ENCODE measurements at places on chromosomes 2 and 18. TPM values are rescaled to one million over a fixed set of nuclear protein-coding genes. Genes with fewer than 3 reads are reported as not detected.

IL1RL2 gene
- 0.72 TPM for polyA plus RNA-seq

KIAA2012 gene
- polyA plus RNA-seq: 0.12 TPM

MAPK4 gene
- not detected for polyA plus RNA-seq

C1GALT1C1L gene
- 0.51 TPM for polyA plus RNA-seq

BMPR2 gene
- polyA plus RNA-seq: 58.7 TPM

CCNT2 gene
- polyA plus RNA-seq: 13.7 TPM

Measured in AG04450 (cell line).